ENCODE measurements at places on chromosomes 7 and 10.

DNA sequence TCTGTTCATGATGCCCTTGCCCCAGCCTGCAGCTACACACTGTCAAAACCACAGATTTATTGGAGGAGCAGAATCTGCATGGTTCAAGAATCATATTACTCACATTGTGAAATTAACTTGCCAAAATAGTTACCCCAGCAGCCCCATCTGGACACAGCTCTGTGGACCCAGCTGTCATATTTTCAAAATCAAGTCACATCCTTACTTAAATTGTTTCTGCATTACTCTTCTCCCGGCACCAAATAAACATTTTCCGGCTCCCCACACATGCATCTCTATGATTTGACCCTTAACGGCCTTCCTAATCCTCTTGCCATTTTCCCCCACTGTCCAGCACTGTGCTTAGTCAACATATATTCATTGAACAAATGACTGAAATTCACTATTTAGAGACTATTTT is 43.8 kb upstream of the GPR26 start:
- DNase-seq: no peak

GRCh38 chr10:114207349-114207748 is 28.2 kb downstream of the TDRD1 start:
- DNase-seq: no peak

- no peak for DNase-seq
These were observed 2.1 kb downstream of the FAM24B start for GRCh38 chr10:122877264-122877663.

GRCh38 chr10:69088471-69088769 is 517 bp downstream of the SRGN start:
- peak; percentile 56 for DNase-seq

All from CD4-positive, alpha-beta T cell treated with Interleukin-21 for 1 hour (primary cell).